Ecto neural progenitor cell (in vitro differentiated cells): ENCODE measurements at places on chromosomes 6 and 20.
A peak's percentile ranks its signal among the peaks of the same experiment; 100 is the strongest.

DNA sequence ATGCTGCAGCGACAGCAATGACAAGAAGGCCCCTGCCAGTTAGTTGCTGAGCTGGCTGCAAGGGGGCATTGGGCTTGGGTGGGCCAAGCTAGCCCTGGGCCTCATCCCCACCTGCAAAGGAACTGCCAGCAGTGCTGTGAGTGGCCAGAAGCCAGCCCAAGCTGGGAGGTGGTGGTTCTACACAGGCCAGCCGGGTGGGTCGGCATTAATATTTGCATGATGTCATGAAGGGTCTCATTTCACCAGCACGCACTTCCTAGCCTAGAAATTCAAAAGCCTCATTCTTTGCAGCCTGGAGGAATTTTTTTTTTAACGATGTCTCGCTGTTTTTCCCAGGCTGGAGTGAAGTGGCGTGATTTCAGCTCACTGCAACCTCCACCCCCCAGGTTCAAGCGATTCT lies 62.0 kb downstream of the IYD start:
- DNase-seq, result no peak

DNA sequence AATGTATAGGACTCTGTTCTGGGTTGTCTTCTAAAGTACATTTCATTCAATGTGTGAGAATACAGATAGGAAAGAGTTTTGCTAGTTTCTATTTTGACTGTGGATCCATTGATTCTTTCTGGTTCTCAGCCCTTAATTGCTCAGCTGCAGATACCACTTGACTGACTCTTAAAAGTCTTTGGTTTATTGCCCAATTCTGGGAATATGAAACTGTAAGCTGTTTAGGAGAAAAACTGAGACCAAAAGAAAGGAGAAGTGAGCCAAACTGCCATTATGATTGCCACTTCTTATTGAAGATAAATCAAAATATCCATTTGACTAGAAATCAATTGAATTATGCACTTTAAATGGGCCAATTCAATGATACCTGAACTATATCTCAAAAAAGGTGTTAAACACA lies 211.4 kb downstream of the ESR1 start:
- DNase-seq, result no peak

DNA sequence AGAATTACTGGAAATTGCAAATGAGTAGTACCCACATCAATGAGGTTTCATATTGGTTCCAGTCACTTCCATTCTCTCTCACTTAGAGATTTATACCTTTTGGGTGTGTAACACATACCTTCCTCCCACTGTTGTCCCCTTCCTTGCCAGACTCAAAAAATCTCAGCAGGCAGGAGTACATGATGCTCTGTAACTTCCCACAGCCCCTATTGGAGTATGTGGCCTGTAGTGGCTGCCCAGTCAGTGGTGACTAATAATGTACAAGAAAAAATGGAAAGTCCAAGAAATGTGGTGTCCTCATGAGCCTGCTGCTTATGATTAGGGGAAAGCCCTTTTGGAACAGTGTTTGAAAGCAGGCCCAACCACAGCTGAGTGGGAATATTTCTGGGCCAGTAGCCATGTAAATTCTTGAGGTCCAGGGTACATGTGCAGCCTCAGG lies 312.0 kb downstream of the ZFAND3 start:
- DNase-seq, result no peak

DNA sequence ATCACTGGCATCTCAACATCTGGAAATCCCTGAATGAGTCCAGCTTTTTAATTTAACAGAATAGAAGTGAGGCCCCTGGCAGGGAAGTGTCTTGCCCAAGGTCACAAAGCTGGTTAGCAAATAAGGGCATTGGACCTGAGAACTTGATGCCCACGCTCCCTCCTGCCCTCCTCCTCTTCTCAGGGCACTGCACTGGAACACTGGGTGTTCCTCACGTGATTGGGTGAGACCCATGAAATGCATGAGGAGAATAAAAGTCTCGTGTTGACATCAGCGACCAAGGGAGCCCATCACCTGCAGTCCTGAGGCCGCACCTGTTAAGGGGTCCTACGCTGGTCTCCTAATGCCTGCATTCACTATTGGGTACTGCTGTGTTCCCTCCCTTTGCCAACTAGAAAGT lies 7.4 kb downstream of the FAM50B start:
- DNase-seq, result no peak

DNA sequence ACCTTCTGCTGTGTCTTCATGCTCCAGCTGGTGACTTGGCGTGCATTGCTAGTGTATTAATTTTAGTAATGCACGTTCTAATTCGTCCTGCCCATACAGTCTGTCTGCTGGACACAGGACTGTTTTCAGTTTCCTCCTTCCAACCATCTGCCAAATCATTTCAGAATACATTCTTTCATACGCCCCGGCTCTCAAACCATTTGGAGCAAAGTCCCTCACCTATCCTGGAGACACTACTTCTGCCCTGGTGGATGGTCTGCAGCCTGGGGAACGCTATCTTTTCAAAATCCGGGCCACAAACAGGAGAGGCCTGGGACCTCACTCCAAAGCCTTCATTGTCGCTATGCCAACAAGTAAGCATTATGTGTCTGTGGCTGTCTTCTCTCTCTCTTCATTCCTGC lies 60.5 kb downstream of the FNDC1 start:
- no peak for DNase-seq

GRCh38 chr6:321158-321438 lies 28.8 kb downstream of the DUSP22 start:
- DNase-seq, result no peak

GRCh38 chr6:165049362-165049761 lies 260.0 kb downstream of the C6orf118 start:
- DNase-seq, result peak; percentile 72

GRCh38 chr6:52161689-52162438 lies 24.3 kb upstream of the IL17A start:
- DNase-seq, result no peak

GRCh38 chr6:74826263-74826662 lies 379.6 kb downstream of the COL12A1 start:
- no peak for DNase-seq

DNA sequence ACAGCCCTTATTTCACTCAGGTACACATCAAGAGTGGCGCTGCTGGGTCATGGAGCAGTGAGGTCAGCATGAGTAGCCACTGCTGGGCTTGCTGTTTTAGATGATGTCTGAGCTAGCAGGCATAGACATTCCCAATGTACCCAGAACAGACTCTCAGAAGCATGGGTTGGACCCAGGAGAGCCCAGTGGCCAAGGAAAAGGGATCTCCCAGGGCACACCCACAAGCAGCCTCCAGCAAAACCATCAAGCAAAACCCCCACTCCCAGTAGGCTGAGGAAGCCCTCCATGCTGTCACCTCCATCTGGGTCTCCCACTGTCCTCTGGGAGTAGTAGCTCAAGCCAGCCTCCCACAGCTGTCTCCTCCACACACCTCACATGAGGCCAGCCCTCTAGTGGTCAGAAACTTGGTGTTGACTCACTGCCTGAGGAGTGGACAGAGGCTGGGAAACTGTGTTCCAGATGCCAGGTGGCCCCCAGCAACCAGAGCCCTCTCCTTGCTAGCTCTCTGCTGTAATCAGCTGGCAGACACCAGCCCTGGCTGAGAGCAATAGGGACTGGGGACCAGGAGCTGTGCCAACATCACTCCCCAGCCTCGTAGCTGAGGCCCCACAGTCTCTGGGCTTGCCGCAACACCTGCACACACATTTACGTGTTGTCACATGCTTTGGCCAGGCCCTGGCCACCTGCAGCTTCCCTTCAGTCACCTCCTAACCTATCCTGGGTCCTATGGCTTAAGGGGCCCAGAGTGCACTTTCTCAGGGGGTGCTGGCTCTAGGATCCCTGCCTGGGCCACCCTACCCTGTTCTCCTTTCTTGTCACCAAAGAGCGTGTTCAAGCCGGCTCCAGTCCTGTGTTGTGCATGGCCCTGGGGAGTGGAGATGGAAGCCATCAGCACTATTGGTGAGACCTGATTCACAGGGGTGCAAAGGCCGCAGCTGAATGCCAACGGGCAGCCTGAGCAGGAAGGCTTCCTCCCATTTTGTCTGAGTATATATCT lies 1.9 kb upstream of the AP5S1 start:
- DNase-seq, result peak; percentile 76

GRCh38 chr6:42306439-42307140 lies 88.9 kb upstream of the MRPS10 start:
- no peak for DNase-seq

DNA sequence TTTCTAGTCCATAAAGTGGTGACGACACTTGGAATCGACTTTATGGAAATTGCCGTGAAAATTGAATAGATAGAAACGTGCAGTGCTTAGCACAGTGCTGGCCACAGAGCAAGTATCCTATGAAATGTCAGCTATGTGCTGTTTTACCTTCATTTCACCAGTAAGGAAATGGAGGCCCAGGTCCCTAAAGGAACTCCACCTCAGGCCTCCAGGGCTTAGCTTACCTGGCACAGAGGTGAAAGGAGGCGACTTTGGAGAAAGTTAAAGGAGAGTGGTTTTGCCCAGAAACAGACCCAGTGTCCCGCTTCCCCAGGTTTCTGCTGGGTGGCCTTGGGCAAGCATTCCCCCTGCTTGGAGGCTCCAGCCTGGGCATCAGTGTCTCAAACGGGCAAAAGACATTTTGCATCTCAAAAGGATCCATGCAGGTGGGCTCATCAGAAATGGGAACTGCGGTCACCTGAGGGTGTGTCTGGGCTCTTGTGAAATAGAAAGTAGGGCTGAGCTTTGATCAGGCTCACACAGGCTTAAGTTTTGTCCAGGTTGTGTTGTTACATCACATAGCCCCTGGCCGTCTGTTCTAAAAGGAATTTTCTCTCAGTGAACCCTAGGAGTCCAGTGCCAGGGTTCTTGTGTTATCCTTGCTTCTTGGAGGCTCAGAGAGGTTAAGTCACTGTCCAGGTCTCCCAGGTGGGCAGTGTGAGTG lies 6.8 kb upstream of the TULP1 start:
- DNase-seq, result no peak

GRCh38 chr20:4774207-4774606 lies 52.5 kb downstream of the PRND start:
- no peak for DNase-seq

- peak; percentile 80 for DNase-seq
These were observed 5.8 kb upstream of the BFSP1 start for GRCh38 chr20:17536944-17537444.

GRCh38 chr20:9407805-9408421 lies 106.5 kb upstream of the LAMP5 start:
- peak; percentile 66 for DNase-seq

DNA sequence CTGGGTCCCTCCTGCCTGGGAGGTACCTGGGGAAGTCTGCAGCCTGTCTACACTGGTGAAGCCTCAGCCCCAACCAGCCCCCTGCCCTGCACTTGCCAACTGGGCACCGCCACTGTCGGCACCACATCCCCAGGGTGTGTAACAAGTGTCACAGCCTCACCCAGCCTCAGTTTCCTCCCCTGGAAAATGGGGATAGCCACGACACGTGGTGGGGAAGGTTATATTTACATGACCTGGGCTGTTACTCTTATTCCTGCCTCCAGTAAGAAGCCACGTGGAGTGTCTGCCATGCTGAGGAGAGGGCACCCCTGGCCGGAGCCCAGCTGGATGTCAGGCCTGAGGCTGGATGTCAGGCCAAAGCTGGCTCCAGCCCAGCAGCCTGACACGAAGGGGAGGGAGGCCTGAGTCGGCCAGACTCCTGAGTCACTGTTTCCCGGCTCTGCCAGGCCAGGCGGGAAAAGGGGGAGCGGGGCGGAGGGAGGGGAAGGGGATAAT lies 44.9 kb downstream of the SNAI1 start:
- DNase-seq, result no peak

- DNase-seq, result no peak
These were observed 67.9 kb downstream of the GMPR start for GRCh38 chr6:16306334-16306733.

DNA sequence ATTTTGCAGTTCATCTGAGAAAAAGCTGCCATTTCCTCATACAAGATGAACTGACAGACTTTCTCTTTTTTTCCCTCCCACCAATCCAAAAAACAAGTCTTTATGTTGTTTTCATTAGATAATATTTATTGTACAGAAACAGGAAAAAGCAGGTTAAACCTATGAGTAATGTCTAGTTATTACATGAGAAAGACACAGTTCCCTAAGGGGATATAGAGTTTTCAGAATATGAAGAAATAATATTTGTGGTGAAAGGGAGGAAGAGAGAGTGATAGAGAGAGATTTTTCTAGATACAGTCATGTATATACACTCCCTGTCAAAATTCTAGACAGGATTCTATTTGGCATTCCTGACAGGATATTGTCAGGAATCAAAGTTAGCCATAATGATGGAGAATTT lies 392.4 kb downstream of the BMP2 start:
- no peak for DNase-seq

- no peak for DNase-seq
These were observed 194.4 kb downstream of the BMP7 start for GRCh38 chr20:57071954-57072583.

DNA sequence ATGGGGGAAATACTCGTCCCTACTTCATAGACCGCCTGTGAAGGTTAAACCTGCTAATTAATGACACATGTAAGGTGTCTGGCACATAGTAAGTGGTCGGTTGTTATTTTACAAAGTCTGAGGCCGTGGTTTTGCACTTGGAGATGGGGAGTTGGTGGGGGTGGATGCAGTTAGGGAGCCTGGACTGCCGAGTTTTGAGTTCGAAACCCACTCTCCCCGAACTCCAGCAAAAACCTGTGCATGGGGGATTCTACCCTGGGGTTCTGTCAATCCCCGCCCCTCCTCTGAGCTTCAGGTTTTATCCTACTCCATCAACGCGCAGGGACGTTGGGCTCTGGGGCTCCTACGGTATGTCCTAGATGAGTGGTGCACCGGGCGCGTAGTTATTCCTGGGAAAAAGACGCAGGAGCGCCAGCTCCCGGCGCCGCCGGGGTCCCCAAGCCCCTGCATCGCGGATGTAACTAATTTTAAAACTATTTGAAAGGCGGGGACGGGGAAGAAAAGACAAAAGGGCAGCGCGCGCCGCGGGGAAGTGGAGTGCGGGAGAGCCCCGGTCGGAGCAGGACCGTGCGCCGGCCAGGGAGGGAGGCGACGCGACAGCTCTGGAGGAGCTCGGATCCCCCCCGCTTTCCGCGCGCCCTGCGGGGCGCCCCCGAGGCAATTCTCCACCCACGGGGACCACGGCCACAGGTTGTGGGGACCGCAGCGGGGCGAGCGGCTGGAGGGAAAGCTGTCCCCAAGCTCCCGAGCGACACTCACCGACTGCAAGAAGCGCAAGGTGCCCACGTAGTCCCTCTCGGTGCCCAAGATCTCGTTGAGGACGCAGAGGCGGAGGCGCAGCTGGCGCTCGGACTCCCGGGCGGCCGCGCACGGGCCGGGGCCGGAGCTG lies 672 bp downstream of the PREX1 start:
- DNase-seq, result peak; percentile 79
